Tibial artery (tissue), 4 donors: ENCODE measurements at places on chromosomes 1 and 21.

DNA sequence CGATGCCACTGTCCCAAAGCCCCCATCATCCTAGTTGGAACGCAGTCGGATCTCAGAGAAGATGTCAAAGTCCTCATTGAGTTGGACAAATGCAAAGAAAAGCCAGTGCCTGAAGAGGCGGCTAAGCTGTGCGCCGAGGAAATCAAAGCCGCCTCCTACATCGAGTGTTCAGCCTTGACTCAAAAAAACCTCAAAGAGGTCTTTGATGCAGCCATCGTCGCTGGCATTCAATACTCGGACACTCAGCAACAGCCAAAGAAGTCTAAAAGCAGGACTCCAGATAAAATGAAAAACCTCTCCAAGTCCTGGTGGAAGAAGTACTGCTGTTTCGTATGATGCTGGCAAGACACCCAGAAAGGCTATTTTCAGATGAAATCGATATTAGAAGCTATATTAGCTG lies 8.1 kb downstream of the RHOU start:
- H3K27me3 ChIP-seq = no peaks in the 10 kb centered on the region
- H3K36me3 ChIP-seq = peaks cover 69% of the 10 kb centered on the region
- DNase-seq = no peak
- H3K4me3 ChIP-seq = no peak overlapping the region
- H3K27ac ChIP-seq = no peak overlapping the region
- H3K4me1 ChIP-seq = peaks cover 33% of the 10 kb centered on the region

DNA sequence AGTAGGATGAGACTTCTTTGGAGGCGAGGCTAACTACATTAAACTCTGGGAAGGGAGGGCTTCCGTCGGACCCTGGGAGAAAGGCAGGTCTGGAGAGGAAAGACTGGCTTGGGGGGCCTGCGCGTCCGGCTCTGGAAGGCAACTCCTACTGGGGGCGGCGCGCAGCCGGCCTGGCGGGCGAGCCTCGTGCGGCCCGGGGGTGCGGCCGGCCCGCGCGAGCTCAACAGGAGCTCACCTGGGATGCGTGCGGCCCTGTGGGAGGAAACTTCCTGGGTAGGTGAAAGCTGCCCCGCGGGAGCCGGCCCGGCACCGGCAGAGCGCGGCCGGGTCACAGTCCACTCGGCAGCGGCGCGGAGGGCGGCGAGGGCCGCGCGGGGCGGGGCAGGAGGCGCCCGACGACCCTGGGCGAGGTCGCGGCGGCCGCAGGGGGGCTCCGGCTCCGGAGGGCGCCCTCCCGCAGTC lies 449 bp downstream of the EPS15 start:
- DNase-seq = peak; percentile 72
- H3K27ac ChIP-seq = peak overlapping the region; percentile 92
- H3K27me3 ChIP-seq = no peaks in the 10 kb centered on the region
- H3K36me3 ChIP-seq = no peaks in the 10 kb centered on the region
- peak overlapping the region; percentile 70 for H3K4me3 ChIP-seq

DNA sequence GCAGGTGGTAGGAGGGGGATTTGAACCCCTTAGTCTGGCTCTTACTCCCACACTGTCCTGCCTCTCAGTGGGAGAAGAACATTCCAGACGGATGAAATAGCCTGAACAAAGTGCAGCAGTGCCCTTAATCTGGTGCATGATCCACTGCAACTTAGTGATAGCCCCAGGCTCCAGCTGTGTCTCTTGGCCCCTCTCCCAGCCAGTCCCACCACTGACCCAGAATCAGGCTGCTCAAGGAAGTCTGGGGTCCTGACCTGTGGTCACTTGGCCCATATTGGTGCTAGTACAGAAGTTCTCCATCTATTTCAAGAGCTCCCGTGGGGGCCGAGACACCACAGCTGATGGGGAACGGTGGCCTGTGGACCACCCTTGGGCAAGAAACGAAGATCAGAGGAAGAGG lies 255.0 kb downstream of the KAZN start:
- H3K27me3 ChIP-seq = no peaks in the 10 kb centered on the region
- no peaks in the 10 kb centered on the region for H3K36me3 ChIP-seq
- no peak for DNase-seq
- H3K4me1 ChIP-seq = no peaks in the 10 kb centered on the region

GRCh38 chr1:67170751-67171573 lies 4.7 kb downstream of the IL23R start:
- no peak for DNase-seq
- no peaks in the 10 kb centered on the region for H3K27me3 ChIP-seq
- no peak overlapping the region for H3K4me3 ChIP-seq

DNA sequence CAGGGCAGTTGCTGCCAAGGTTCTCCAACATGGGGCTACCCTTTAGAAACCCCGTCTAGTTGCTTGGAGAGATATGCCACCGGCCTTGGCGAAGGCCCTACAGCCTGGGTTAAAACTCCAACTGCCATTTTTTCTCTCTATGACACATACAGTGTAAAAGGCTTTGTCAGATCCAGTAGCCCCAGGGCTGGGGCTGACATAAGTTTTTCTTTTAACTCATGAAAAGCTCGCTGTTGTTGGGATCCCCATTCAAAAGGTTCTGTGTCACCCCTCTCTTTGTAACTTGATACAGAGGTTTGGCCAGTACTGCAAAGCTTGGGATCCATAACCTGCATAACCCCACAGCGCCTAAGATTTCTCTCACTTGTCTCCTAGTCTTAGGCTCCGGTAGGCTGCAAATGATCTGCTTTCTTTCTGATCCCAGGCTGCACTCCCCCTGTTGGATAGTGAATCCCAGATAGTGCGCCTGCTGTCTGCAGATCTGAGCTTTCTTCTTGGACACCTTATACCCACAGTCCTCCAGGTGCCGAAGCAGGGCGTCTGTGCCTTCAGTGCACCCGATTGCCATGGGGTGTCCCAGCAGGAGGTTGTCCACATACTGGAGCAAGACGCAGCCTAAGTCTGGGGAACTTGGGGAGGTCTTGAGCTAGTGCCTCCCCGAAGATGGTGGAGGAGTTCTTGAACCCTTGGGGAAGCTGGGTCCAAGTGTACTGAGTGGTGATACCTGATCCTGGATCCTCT lies 406.2 kb downstream of the TGFB2 start:
- H3K27ac ChIP-seq = no peak overlapping the region
- H3K27me3 ChIP-seq = no peaks in the 10 kb centered on the region
- H3K4me1 ChIP-seq = no peaks in the 10 kb centered on the region
- DNase-seq = no peak
- H3K4me3 ChIP-seq = no peak overlapping the region
- no peaks in the 10 kb centered on the region for H3K36me3 ChIP-seq

GRCh38 chr1:109391626-109392025 lies 6.1 kb downstream of the SORT1 start:
- no peaks in the 10 kb centered on the region for H3K27me3 ChIP-seq
- peak overlapping the region; percentile 87 for H3K27ac ChIP-seq
- no peak for DNase-seq
- no peaks in the 10 kb centered on the region for H3K36me3 ChIP-seq
- peak overlapping the region; percentile 66 for H3K4me3 ChIP-seq

DNA sequence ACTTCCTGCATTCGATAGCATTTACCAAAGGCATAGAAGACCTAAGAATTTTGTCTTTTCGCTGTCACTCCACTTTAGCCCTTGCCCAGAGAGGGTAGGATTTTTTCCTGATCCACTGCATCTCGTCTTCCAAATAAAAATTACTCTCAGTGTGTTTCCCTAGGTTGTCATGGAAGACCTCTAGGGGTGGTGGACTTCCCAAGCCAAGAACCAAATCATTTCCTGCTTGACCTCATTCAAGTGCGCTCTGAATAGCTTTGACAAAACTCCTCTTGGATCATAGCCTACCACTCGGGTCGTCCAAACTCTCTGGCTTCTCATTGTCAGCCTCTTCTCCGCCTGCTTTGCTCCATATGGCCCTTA lies 431 bp upstream of the C1orf52 start:
- no peaks in the 10 kb centered on the region for H3K27me3 ChIP-seq
- peak overlapping the region; percentile 73 for H3K4me3 ChIP-seq
- no peaks in the 10 kb centered on the region for H3K36me3 ChIP-seq
- no peak for DNase-seq

DNA sequence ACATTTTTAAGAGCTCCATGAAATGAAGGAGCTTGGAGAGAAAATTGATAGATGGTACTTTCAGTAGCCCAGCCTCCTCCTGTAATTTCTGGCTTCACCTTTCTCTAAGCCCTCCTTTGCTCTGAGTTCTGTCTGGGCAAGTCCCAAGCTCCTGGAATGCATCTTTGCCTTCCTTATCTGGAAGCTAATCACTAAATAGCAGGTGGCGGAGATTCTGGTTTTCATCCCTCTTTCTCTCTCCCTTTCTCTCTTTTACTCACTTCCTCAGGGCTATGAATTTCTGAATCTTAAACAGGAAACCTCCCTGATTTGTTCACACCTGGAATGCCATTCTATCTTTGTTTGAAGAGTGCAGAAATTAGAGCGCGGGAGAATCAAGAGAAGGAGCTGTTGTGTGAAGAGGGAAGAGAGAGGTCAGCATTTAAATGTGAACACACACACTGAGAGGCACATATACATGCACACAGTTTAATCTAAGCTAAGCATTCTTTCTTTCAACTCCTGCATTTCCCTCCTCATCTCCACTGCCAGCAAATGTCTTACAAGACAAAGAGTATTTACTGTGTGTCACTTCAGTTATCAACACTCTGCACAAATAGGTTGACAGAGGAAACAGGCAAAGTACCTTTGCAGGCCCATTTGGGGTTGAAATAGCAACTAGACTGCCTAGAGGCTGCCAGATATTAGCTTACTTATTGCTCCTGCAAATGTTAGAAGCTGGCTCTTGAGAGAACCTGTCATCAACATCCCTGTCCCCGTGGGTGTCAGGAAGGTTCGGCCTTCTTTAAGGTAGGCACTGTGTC lies 199.4 kb upstream of the CAMK1G start:
- no peak overlapping the region for H3K4me3 ChIP-seq
- H3K4me1 ChIP-seq = no peaks in the 10 kb centered on the region
- H3K36me3 ChIP-seq = no peaks in the 10 kb centered on the region
- H3K27me3 ChIP-seq = no peaks in the 10 kb centered on the region

- no peak for DNase-seq
- no peak overlapping the region for H3K4me3 ChIP-seq
- no peak overlapping the region for H3K27ac ChIP-seq
- H3K27me3 ChIP-seq = no peaks in the 10 kb centered on the region
- peaks cover 73% of the 10 kb centered on the region for H3K4me1 ChIP-seq
These were observed 80.4 kb downstream of the ITPKB start for GRCh38 chr1:226658546-226659125.

DNA sequence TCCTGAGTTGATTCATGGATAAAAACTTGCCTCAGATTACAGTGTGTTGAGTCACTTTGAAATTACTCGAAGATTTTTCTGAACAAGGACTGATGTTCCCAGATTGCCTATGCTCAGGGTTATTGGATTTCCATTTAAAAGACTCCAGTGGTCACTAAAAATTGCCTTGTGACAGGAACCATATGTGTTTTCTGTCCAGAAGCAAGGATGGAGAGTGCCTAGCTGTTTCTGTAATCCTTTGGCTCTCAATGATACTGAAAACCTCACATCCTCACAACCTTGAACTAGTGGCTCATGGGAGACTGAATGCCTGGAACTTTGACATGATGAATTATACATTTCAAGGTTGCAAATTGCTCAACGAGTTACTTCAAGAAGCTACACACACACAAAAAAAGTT lies 1271.8 kb downstream of the BRINP3 start:
- no peaks in the 10 kb centered on the region for H3K4me1 ChIP-seq
- H3K36me3 ChIP-seq = no peaks in the 10 kb centered on the region
- H3K4me3 ChIP-seq = no peak overlapping the region
- no peak overlapping the region for H3K27ac ChIP-seq

- H3K27me3 ChIP-seq = peaks cover 3% of the 10 kb centered on the region
- H3K36me3 ChIP-seq = no peaks in the 10 kb centered on the region
- no peaks in the 10 kb centered on the region for H3K4me1 ChIP-seq
These were observed 609.1 kb downstream of the PTPRC start for GRCh38 chr1:199247891-199248290.

- no peak overlapping the region for H3K4me3 ChIP-seq
- H3K27ac ChIP-seq = no peak overlapping the region
- H3K36me3 ChIP-seq = no peaks in the 10 kb centered on the region
- no peak for DNase-seq
These were observed 199.6 kb downstream of the DPYD start for GRCh38 chr1:97721221-97721620.

DNA sequence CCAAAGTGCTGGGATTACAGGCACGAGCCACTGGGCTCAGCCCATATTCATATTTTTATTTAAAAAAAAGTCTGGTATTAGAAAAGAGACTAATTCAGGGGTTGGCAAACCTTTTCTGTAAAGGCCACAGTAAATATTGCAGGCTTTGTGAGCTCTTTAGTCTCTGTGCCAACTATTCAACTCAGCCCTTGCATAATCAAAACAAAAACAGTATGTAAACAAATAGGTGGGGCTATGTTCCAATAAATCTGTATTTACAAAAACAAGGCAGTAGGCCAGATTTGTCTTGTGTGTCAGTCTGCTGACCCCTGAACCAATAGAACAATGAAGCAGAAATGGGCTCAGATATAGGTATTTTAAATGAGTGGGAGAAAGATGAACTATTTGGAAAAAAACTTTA lies 49.3 kb downstream of the CDC42BPA start:
- H3K36me3 ChIP-seq = no peaks in the 10 kb centered on the region
- no peak overlapping the region for H3K4me3 ChIP-seq
- no peaks in the 10 kb centered on the region for H3K4me1 ChIP-seq
- no peak overlapping the region for H3K27ac ChIP-seq

DNA sequence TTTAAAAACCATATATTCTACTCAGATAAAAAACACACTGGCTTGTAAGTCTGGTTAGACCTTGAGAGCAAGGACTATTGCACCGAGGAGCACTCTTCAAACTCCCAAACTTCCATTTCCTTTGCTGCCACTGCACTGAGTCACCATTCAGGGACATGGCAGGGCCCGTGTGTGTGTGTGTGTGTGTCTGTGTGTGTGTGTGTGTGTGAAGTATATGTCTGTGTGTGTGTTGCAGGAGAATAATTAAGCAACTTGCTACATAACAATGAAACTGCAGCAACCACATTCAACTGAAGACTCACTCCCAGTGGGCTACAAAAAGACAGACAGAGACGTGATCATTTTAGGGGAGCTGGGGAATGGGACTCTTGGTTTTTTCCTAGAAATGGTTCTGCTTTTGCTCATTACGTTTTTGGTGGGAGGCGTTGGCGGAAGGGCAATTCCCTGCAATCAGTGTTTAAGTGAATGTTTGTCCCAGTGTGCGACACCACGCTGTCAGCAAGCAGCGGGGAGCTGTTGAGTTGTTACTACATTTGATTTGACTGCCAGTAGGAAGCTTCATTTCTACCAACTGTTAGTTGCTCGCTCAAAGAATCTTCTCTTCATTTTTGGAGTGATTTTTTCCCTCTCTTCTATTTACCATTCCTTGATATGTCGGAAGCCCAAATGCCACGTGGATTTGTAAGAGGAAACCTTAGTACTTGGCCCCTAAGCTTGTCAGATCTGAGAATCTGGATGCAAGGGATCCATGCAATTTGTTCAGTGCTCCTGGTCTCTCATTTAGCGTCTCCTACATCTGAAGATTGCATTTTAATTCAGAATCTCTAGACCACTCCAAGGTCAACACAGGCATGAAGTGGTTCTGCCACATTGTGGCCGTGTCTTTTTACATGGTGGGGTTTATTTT lies 36.1 kb downstream of the ESRRG start:
- H3K36me3 ChIP-seq = no peaks in the 10 kb centered on the region
- H3K4me3 ChIP-seq = no peak overlapping the region
- DNase-seq = no peak
- H3K27me3 ChIP-seq = no peaks in the 10 kb centered on the region
- no peak overlapping the region for H3K27ac ChIP-seq

- peaks cover 31% of the 10 kb centered on the region for H3K4me1 ChIP-seq
- H3K4me3 ChIP-seq = no peak overlapping the region
- H3K36me3 ChIP-seq = no peaks in the 10 kb centered on the region
- H3K27me3 ChIP-seq = no peaks in the 10 kb centered on the region
- no peak for DNase-seq
These were observed 107.8 kb downstream of the SIK1 start for GRCh38 chr21:43318841-43319781.
